EH (cell line): ENCODE measurements at places on chromosomes 1 and 21.

DNA sequence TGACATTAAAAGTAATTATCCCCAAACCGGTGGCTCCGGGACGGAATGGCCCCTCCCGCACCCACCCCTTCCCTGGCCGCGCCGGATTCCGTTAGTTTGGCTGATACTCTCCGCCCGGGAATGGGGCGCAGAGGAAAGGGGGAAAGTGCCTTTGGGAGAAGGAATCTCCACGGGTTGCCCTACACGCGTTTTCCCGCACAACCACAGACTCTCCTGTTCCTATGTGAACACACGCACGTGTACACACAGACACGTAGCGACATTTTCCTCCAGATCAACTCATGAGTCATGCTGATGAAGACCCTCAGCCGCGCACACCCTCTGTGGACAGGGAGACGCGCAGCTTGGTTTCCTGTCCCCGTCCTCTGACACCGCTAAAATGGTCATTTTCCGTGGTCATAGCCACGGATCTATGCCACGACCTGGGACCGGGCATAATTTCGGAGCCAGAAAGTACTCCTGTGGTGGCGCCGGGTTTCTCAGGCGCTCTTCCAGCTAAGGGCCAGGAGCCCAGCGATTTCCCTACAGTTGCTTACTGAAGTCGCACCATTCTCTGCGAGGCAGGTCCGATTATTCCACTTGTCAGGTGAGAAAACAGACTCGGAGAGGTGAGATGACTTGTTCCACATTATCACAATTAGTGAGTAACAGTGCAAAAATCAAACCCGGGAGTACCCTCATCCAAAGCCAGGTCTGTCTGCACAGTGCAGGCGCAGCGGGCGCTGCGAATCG lies 4.0 kb upstream of the DMRTA2 start:
- no peak for DNase-seq

DNA sequence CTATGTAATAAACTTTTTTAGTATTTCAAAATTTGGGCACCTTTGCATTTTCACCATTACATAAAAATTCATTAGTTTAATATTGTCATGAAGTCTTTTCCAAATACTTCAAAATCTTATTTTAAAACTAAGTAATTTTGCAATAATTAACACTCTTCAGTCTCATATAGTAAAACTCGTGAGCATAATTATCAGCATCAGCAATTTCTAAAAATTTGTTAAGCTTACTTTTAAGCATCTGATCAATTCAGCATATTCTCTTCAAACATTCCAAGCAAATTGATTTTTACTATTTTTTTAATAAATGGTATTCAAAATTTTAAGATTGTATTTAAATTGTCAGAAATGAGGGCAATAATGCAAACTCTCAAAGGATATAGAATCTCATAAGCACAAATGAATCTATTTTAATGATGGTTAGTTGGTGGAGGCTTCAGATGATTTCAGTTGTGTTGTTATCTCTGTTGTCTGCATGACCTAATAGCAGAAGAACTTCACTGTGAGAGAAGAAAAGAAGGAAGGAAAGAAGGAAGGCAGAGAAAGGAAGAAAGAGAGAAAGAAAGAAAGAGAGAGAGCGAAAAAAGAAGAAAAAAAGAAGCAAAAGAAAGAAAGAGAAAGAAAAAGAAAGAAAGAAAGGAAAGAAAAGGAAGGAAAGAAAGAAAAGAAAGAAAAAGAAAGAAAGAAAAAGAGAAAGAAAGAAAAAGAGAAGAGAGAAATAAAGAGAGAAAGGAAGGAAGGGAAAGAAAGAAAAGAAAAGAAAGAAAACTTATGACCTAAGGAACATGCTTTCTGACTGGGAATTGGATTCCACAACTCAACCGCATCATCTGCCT lies 860.5 kb downstream of the NCAM2 start:
- DNase-seq, result no peak

- DNase-seq, result peak; percentile 80
Measured at GRCh38 chr1:31570906-31571305, 5.4 kb upstream of the TINAGL1 start.

GRCh38 chr1:110684491-110684890 lies 9.8 kb upstream of the KCNA3 start:
- no peak for DNase-seq

DNA sequence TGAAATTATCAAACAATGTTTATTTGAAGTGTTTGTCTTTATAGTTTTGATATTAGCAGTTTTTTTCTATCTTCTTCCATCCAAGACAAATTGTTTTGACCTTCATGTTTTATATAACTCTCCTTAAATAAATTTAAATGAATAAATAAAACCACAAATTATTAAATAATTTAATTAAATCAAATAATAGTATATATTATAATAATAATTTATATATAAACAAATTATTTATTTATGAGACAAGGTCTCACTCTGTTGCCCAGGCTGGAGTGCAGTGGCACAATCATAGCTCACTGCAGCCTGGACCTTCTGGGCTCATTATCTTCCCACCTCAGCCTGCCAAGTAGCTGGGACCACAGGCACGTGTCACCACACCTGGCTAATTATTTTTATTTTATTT lies 12.4 kb upstream of the PWP2 start:
- DNase-seq, result no peak

- DNase-seq, result peak; percentile 91
Measured at GRCh38 chr1:192808518-192809306, at the start of gene RGS2. Gene RGS2 (plus strand): TSS chr1:192809039. CDS start chr1:192809072, 33 bp downstream.

DNA sequence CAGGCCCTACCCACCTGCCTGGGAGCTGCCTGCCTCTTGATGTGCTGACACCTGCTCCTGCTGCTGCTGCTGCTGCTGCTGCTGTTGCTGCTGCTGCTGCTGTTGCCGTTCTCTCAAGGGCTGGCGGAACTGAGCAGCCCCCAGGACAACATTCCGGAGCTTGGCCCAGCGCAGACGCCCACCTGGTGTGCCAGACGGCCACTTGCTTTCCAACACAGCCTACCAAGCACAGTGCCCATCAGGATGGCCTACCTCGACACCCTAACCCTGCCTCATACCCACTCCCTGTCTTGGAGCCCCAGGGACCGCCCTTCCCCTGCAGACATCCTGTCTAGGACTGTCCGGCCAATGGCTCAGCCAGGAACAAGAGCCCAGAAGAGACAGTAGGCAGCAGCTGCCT lies 11.8 kb downstream of the DENND4B start:
- no peak for DNase-seq

GRCh38 chr21:31804008-31804394 lies 68.8 kb upstream of the HUNK start:
- DNase-seq, result no peak

GRCh38 chr1:36502616-36503015 lies 19.9 kb upstream of the CSF3R start:
- DNase-seq, result no peak

- peak; percentile 62 for DNase-seq
Measured at GRCh38 chr1:180881806-180882509, 30.7 kb upstream of the KIAA1614 start.

- no peak for DNase-seq
Measured at GRCh38 chr1:208347191-208347590, 103.0 kb upstream of the PLXNA2 start.

DNA sequence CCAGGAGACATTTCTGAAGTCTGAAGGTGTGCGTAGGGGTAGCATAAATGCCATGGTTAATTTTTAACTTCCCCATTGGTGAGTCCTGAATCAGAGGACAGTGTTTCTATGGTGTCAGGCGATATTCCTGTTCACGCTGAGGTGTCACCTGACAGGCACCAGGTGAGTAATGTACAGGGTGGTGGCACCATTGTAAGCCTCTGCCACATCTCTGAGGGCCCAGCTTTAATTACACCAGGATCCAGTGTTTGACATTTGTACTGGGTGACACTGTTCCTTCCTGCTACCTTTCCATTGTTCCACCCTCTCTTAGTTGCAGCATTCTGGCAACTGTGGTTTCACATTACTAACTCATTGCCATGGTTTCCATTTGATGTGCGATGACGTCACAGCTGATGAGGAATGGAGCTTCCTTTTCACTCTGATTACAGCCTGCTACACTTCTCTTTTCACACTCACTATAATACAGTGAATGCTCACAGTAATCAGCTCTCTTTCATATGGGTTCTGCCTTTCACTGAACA lies 40.6 kb upstream of the MARK1 start:
- peak; percentile 43 for DNase-seq

DNA sequence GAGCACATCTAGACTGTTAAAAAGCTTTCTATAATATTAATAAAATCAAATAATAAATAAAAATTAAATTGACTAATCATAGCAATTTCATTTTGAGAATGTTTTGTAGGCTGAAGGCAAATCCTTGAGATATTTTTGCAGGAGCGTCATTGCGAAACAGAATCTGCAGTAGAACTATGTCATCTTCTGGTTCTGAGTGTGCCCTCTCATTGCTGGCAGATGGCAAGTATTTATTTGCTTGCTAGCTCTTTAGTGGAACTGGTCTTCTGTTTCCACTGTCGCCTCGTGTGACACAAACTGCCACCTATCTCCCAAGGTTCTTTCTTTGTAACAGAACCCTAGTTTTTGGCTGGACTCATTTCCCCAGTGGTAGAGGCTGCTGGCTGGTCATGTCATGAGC lies 19.0 kb upstream of the IRF2BP2 start:
- DNase-seq, result no peak

DNA sequence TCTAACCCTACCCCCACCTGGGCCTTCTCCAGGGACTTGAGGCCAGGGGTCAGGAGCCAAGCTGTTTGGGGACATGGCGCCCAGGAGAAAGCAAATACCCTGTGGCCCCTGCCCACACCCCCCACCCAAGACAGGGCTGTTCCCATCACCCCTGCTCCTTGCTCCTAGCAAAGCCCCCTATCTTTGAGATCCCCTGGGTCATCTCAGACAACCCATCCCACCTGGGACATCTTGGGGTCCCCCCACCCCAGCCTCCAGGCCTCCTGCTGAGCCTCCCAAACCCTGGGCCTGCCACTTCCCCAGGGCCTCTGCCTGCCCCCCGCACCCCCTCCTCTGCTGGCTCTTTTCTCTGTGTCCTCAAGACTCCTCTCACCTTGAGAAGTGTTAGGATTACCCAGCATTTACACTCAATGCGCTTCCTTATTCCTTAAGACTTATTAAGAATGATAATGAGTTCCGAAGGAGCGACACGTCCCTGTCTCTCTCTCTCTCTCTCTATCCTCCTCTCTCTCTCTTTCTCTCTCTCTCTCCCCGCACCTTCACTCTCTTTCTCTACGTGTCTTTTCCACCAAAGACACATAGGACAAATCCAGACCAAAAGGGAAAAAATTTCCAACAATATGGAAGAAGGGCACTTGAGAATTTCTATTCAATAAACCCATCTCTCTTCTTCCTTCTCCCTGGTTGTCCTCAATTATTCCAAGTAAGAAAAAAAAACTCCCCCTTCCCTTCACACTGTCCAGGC lies 7.2 kb downstream of the CASZ1 start:
- DNase-seq, result no peak

- DNase-seq, result no peak
Measured at GRCh38 chr1:166953491-166953890, 21.8 kb downstream of the ILDR2 start.

DNA sequence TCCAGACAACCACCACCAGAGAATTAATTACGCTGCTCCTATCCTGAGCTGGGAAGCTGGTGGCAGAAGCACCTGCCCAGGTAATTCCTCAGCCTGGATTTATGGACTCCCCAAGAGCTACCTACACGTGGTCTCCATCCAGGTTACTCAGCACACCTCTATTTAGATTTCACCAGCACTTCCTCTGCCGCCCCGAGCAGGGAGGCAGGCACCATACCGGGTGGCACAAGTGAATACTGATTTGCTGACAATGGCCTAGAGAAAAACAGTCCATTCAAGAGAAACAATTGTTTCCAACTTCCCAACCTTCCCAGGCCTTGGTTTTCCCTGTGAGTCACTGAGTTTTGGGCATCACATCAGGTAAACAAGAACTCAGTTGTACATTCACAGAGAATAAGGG lies 134.3 kb downstream of the MATN1 start:
- no peak for DNase-seq

GRCh38 chr21:45868086-45868485 lies 113.5 kb upstream of the COL6A1 start:
- no peak for DNase-seq

DNA sequence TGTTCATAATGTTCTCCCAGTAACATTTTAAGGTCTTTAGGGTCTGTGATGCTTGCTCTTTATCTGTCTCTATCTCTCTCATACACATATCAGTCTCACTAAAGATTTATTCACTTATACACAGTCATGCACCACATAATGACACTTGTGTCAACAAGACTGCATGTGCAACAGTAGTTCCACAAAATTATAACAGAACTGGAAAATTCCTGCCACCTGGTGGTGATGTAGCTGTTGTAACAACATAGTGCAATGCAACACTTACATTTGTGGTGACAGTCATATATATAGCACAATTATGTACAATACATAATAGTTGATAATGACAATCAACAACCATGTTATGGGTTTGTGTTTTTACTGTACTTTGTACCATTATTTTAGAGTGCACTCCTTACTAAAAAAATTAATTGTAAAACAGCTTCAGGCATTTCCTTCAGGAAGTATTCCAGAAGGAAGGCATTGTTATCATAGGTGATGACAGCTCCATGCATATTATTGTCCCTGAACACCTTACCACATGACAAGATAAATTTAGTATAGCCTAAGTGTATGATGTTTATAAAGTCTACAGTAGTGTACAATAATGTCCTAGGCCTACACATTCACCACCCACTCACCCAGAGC lies 8.1 kb downstream of the TDRD5 start:
- peak; percentile 46 for DNase-seq

GRCh38 chr1:8822373-8823294 lies 5.2 kb upstream of the RERE start:
- peak; percentile 99 for DNase-seq

- peak; percentile 80 for DNase-seq
Measured at GRCh38 chr1:150281221-150281757, 1.1 kb upstream of the CIART start.

DNA sequence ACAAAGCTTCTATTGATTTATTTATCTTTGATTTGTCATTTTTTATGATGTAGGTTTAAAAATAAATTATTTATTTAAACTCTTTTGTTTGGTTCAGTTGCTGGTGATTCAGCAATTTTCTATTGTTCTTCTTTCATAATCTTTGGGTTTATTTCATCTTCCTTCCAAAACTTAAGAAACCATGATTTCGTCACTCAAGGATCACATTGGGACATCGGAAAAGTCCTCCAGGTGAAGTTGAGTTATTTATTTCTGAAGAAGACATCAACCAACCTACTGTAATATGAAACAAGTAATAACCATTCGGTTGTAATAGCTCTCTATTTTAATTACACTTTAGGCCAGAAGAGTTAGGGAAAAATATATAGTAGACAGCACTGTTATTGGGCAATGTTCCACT lies 23.0 kb upstream of the WLS start:
- DNase-seq, result no peak

- DNase-seq, result no peak
Measured at GRCh38 chr21:18026359-18026758, 207.2 kb upstream of the C21orf91 start.

- no peak for DNase-seq
Measured at GRCh38 chr1:74623716-74624115, 49.9 kb downstream of the ERICH3 start.

- peak; percentile 39 for DNase-seq
Measured at GRCh38 chr1:10755970-10756521, 40.4 kb downstream of the CASZ1 start.

- DNase-seq, result peak; percentile 91
Measured at GRCh38 chr1:219312967-219313366, 139.3 kb downstream of the LYPLAL1 start.
